ENCODE measurements at places on chromosomes 3 and 15.

GRCh38 chr3:182305881-182306665 is 487.2 kb upstream of the ATP11B start:
- no peak for DNase-seq

DNA sequence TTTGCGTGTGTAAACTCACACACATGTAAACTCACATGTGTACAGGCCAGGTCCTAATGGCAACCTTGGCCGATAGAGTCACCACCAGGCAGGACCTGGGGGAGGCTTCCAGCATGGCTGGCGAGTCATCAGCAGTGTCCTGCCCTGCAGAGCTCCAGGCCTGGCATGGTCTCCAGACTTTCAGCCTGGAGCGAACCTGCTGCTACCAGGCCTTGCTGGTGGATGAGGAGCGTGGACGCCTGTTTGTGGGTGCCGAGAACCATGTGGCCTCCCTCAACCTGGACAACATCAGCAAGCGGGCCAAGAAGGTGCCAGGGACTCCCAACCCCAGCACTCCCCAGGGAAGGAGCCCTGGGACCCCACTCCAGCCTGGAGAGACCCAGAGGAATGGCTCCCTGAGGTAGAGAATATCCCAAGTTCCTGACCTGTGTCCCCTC is 1.0 kb downstream of the SEMA3B start:
- no peak for DNase-seq

DNA sequence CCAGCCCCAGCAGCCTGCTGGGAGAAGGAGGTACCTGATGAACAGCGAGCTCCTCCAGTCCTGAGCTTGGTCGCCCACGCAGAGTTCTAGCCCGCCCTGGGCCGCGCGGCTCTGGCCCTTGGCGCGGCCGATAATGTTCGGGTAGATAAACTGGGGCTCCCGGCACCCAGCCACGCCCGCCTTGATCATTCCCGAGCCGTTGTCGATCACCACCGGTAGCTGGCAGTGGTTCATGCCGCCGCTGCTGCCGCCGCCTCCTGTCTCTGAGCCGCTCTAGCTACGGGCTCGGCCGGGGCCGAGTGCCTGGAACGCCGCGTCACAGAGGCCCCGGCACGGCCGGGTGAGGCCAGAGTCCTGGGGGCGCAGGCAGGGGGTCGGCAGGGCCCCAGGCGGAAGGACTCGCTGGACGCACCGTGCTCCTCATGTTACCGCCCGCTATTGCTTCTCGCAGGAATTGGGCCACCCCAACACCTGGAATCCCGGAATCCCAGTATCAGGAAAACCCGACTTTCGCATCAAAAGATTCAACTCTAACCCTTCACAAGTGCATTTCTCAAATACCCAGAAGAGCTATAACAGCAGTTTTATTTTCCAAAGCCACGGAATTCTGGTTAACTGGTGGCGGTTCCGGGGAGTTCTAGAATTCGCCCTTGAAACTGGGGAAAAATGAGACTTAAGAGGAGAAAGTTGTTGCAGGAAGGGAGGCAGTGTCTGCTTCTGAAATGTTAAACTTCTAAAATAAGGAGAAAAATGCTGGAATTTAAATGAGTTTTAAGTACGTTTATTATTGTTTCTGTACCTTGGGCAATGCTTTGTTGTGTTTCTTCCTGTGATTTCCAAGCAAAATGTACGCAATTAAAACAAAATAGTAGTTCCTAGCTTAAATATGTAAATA is at the start of gene ACTRT3:
ACTRT3 (minus strand) TSS at position 275 of the 895 bp plus-strand sequence; CDS start at position 234, 41 bp downstream.
- DNase-seq = peak; percentile 63

- DNase-seq = no peak
Measured at GRCh38 chr3:63500196-63500595, 152.3 kb upstream of the SNTN start.

DNA sequence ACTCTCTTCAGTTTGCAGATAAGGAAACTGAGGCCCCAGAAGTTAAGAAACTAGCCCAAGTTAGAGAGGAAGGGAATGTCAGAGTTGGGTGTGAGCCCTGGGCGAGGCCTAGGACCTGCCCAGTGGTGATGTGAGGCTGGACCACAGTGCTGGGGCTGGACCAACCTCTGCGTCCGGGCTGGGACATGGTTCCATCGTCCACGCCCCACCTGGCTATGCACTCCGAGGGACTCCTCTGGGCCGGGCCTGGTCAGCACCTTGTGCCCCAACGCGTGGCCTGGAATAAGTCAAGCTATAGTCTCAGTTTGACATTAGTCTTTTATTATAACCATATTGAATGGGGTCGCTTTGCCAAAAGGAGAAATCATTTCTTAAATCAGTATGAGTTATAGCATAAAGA is 272.1 kb downstream of the PLCL2 start:
- no peak for DNase-seq

GRCh38 chr15:61226361-61227256 is 2.5 kb downstream of the RORA start:
- no peak for DNase-seq

- DNase-seq = no peak
Measured at GRCh38 chr3:61663356-61664104, 102.2 kb downstream of the PTPRG start.

DNA sequence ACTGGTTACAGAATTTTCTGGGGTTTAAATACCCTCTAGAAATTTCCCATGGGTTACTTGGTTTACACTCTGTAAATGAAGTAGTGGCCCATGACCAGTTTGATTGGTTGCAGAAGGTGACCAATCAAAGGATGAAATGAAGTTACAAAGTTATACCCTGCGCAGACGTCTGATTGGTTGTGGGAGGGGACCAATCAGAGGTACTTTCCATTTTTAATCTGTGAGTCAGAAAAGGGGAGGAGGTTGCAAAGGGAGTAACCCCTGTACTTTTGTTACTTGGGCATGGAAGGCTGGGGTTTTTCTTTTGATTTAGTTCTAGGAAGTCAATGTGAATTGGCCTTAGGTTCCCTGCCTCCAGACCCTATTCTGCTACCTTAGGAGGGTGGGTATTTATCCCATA is 18.7 kb upstream of the APH1B start:
- DNase-seq = no peak

DNA sequence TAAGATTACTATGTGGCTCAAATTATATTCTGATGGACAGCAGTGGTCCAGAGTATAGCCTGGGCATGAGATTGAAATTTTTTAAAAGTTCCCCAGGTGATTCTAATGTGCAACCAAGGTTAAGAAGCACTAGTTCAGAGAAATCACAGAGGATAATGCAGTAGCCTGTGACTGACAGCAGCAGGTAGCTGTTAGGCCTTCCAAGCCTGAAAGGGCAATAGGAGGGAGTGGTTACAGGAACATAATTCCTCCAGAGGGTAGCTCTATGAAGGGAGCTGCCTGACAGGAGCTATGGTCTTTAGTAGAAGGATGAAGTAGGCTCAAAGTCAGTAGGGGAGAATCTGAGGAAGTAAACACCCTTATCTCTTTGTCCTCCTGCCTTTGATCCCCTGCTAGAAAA is 342.9 kb upstream of the PPP2R3A start:
- DNase-seq = no peak
